Brain (organoid and tissue), 16 donors: ENCODE measurements at places on chromosomes 16 and 17. TPM values are rescaled to one million over a fixed set of nuclear protein-coding genes. Genes with fewer than 3 reads are reported as not detected.

- no peak for DNase-seq
Observed at GRCh38 chr16:30838876-30839471, 52.0 kb upstream of the ZNF629 start.

DNA sequence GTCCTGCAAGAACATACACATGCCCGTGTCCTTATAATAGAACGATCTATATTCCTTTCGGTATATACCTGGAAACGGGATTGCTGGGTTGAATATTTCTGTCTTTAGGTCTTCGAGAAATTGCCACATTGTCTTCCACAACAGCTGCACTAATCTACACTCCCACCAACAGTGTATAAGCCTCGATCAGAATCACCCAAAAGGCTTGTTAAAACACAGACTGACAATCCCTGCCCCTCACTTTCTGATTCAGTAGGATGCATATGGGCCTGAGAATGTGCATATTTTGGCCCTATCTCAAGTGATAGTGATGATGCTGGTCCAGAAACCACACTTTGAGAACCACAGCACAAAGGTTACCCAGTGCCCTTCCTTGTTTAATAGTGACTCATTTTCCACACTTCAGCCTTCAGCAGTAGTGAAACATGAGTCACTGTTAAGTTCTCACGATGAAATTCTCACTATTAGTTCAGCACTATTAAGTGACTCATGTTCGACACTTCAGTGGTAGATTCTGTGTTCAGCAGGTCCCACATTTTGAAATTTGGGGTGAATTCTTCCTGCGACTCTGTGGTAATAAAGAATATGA lies 215.6 kb downstream of the GRIN2A start:
- DNase-seq: no peak

DNA sequence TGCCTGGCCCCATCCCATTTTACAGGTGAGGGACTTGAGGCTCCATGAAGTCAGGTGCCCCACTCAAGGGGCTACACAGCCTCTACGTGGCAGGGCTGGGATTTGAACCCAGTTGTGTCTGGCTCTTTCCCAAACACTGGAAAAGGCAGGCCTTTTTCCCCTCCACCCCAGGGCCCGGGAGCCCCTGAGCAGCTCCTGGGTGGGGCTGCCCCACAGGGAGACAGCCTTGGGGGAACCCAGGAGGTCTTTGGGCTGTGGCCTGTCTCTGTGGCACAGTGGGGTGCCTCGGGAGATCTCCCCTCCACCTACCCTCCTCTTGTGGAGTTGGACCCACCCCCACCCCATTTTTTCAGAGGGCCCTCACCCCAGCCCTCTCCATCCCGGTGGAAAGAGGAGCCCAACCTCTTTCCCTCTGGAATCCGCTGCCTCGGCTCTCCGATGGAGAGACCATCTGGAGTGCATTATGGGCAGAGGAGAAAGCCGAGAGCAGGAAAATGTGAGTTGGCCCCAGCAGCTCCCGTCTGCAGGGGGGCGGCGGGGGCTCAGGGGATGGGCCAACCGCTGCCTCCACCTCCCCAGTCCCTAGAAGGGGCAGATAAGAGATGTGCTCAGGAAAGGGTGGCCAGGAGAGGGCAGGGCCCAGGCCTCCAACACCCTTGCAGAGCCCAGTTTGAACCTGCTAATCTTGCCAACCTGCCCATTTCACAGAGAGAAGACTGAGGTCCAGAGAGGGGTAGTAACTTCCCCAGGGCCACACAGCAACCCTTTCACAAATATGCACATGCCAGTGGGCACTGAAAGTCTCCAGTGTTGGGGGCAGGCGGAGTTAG lies 15.4 kb upstream of the TMEM92 start:
- DNase-seq: no peak

- peak; percentile 91 for DNase-seq
Observed at GRCh38 chr16:27776556-27777225, 226.7 kb downstream of the KATNIP start.

DNA sequence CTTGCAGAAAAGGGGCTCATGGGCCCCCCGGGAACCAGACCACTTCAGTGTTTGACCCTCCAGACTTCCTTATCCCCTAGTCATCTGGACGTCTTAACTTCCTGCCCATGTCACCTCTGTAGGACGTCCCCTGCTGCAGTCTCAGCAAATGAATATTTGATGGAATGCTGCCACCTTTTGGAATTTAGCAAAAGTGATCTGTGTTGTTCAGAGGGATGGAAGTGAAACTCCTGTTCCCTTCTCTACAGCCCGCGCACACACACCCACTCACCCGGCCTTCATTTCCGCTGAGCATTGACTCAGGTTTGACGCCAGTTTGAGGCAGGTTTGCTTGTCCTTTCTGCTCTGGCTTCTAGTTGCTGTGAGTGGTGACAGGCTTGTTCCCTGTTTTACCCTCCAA lies 507.2 kb upstream of the EEF2KMT start:
- DNase-seq: peak; percentile 77

- no peak for DNase-seq
Observed at GRCh38 chr17:16427020-16427419, 11.6 kb downstream of the TRPV2 start.

- no peak for DNase-seq
Observed at GRCh38 chr17:72700226-72700625, 392.3 kb downstream of the SLC39A11 start.

DNA sequence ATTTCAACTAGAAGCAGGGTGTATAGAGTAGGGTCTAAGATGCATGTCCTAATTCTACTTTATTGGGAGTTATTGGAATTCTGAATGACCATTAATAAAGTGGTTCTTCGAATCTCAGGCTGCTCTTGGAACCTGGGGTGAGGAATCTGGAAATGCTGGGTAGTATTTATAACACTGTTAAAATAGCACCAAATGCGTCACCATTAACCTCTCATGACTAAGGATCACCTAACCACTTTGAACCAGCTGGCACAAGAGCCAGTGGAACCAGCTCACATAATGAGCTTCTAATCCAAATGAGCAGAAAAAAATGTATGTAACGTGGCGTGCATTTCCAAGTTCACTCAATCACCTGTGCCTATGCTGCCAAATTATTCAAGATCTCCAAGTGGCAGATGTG lies 281.7 kb downstream of the GRIN2A start:
- no peak for DNase-seq

The PMP22 gene
- 127 TPM for polyA plus RNA-seq

The CACNA1G gene
- polyA plus RNA-seq: 2.0 TPM

The CORO1A gene
- 34.2 TPM for polyA plus RNA-seq
